Hepatic stellate cell (primary cell): ENCODE measurements at places on chromosomes 2 and 18.

DNA sequence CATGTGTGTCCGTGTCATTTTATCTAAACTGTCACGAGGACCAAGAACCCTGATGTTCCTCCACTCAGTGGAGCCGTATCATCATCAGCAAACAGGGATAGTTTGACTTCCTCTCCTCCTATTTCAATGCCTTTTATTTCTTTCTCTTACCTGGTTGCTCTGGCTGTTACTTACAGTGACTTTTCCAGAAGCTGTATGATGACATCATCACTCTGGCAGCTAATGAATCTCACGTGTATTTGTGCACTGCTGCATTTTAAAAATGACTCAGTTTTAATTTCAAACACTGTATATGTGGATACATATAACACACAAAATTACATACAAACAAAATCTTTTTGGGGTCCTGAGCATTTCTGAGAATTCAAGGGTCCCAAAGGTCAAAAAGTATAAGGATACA is 481.4 kb downstream of the CDH2 start:
- no peak for DNase-seq

- DNase-seq, result peak; percentile 27
Measured at GRCh38 chr2:73134471-73134870, 21.7 kb upstream of the RAB11FIP5 start.

- no peak for DNase-seq
Measured at GRCh38 chr2:12091201-12091806, 344.9 kb downstream of the LPIN1 start.

GRCh38 chr2:54903736-54904554 is 146.3 kb downstream of the RTN4 start:
- peak; percentile 85 for DNase-seq

- DNase-seq, result no peak
Measured at GRCh38 chr2:173751245-173751975, 213.8 kb downstream of the SP3 start.

DNA sequence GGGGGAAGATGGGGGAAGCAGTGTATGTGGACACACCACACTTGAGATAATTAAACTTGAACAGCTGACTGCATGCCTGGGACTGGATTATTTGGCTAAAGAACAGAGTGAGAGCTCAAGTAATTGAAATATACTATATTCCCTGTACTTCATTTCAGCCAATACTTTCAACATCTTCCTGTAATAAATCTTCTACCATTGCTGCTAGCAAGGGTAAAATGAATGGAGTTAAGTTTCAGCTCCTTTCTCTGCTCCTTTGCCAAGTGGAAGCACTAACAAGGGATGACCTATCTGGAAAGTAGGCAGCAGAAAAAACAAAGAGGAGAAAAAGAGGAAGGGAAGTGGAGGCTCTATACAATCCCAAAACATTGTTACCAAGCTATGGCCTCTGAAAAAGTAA is 50.9 kb downstream of the MMADHC start:
- no peak for DNase-seq

- DNase-seq, result peak; percentile 93
Measured at GRCh38 chr2:218806346-218806978, 24.5 kb downstream of the CYP27A1 start.

DNA sequence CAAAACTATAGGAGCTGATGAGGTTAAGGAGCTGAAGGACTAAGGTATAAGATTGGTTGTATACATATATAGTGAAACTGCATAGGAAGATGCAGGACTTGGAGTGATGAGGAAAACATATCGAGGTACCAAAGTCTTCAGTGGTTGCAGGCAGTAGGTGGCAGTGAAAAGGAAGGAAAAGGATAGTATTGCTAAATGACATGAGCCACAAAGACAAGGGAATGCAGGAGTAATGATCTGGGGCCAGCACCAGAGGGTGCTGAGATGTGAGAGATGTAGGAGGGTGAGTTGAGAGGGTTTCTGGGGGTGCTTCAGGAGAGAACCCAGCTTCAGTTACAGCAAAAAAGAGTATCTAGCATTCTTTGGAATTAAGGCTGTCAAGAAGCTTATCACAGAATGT is 172.2 kb upstream of the MYO3B start:
- no peak for DNase-seq

GRCh38 chr2:231648579-231649174 is 56.0 kb downstream of the TEX44 start:
- peak; percentile 62 for DNase-seq

DNA sequence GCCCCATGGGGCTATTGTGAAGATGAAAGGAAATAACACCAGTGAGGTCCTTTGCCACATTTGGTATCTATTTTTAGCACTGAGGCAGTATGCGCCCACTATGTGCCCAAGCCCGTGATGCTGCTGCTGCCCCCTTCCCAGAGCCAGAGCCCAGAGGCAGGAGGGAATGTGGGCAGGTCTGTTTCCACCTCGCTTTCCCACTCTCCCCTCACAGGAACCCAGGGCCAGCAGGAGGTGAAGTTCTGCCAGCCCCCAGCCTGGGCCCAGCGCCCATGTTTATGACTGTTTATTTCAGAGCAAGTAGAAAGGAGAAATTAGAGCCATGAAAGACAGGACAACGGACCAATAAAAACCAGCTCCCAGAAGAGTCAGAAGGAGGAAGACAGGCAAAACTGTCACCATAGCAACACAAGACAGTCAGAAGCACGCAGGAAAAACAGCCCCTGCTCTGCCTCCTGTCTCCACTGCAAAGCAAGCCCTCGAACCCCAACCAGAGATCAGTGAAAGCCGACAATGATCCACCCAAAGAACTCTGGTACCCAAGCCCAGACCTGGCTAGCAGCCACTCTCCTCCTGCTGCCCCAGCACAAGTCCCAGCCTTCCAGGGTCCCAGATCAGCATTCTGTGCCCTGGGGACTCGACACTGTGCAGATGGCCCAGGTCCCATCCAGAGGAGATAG is 1.4 kb downstream of the CYRIA start:
- peak; percentile 31 for DNase-seq
